ENCODE measurements at places on chromosomes 2 and 18.

- DNase-seq, result no peak
Measured at GRCh38 chr2:8059794-8060193, 622.1 kb upstream of the ID2 start.

DNA sequence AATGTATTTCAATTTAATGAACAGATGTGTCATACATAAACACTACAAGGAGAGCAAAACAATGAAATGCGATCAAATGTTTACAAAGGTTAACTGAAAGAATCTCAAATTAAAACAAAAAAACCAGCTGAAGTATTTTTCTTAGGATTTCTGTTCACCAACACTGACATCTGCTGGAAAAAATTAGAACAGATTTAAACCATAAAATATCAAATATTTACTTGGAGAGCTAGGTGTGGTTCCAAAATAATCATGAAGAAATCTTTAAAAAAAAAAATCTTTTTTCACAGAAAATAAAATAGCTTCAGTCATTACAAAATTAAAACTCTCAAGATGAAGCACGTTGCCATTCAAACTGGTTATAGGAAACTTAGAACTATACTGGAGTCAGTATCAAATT, 13.8 kb downstream of the MMADHC start:
- no peak for DNase-seq

- no peak for DNase-seq
Measured at GRCh38 chr2:189657867-189658266, 3.4 kb upstream of the ASNSD1 start.

DNA sequence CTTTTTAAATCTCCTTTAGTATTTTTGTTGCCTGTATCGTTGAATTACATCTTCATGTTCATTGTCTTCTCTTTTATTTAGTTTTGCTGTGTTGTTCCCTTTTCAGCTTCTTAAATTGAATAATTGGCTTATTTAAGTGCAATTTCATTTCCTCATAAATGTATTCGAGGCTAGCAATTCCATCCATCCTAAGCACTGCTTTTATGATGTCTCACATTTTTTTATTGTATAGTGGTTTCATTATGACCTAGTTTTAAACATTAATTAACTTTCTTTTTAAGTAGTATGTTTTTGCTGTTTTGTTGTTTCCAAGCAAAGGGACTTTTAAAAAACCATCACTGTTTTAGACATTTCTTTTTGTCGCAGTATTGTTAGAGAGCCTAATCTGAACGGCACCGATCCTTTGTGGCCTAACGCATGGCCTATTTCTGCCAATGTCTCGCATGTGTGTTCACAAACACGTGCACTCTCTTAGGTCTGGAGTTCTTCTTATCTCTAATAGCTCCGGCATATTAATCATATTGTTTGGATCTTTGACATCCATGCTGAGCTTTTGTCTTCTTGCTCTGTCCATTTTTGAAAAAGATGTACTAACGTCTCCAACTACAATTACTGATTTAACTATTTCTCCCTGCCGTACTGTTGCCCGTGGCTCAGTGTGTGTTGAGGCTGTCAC, 59.6 kb upstream of the ZNF516 start:
- no peak for DNase-seq

- DNase-seq, result no peak
Measured at GRCh38 chr2:54330926-54331835, 75.2 kb upstream of the TSPYL6 start.

Measured in iPS DF 19.7 (cell line).